ENCODE measurements at places on chromosomes 2 and 18.

GRCh38 chr18:25111377-25112288, 240.3 kb downstream of the ZNF521 start:
- no peak for DNase-seq

DNA sequence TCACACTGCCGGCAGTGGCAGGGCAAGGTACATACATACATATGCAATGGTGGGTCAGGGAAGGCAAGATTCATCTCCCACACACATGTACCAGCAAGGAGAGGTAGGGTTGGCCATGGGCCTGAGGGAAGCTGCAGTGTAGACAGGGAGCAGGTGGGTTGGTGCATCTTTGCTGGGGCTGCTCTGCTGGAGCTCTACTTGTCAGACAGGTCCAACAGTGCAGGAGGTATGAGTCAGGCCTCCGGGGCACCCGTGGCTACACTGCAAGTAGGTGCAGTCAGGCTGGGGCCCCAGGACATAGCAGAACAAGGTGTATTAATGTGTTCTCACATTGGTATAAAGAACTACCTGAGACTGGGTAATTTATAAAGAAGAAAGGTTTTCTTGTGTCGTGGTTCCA, 281.1 kb upstream of the COL3A1 start:
- DNase-seq: no peak

- no peak for DNase-seq
These were observed 249.0 kb downstream of the DYSF start for GRCh38 chr2:71702071-71702970.

DNA sequence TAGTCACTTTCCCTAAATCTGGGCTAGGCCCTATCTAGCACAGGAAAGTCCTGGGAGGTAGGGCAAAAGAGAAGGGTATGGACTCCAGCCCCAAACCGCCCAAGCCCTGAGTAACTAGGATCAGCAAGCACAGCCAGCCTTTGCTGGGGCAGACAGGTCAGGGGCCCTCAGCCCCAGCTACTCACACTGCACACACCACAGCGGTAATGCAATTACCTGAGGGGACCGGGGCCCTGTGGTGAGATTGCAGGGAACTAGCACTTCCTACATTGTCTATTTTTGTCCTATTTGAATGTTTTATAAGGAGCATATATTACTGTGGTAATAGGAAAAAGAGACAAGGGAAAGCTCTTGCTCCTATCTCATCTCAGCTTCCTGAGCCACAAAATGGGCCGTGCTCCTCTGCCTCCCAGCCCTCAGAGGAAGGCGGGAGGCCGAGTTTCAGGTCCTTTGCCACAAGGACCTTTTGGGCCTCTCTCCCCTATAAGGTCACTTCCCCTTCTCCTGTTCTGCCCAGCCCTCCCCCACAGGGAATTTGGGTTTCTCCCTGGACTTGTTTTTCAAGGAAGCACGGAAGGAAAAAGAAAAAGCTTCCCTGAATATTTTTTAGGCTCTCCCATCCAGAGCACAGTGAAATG, 20.5 kb downstream of the RAB11FIP5 start:
- no peak for DNase-seq

GRCh38 chr2:20196053-20196656, 28.8 kb downstream of the SDC1 start:
- no peak for DNase-seq

GRCh38 chr2:123906361-123906760, 118.7 kb upstream of the CNTNAP5 start:
- no peak for DNase-seq

DNA sequence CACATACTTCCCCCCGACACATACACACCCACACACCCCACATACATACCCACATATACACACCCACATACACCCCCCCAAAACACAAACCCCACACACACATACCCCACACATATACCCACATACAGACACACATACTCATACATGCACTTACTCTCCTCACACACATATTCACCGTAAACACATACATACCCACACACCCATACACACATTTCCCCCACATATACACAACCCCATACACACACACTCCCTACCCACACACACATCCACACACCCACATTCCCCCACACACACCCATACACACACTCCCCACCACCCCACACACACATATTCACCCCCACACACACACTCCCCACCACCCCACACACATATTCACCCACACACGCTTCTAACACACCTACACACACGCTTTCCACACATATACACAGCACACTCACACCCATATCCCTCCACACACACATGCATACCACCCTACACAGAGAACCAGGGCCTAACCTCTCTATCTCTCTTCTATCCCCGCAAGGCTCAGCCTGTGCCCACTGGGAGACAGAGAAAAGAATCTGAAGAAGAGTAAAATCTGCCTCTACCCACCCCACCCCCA, 182.4 kb upstream of the ETAA1 start:
- DNase-seq: no peak

- DNase-seq: no peak
These were observed 1.2 kb downstream of the PER2 start for GRCh38 chr2:238286987-238287736.

- DNase-seq: no peak
These were observed 68.5 kb downstream of the USP40 start for GRCh38 chr2:233498126-233498525.

- no peak for DNase-seq
These were observed 651 bp upstream of the TXNL1 start for GRCh38 chr18:56639104-56639381.

- no peak for DNase-seq
These were observed 118.7 kb downstream of the VAPA start for GRCh38 chr18:10032331-10033015.

GRCh38 chr2:69306822-69307578, 80.0 kb downstream of the GFPT1 start:
- peak; percentile 83 for DNase-seq

- DNase-seq: no peak
These were observed 328.2 kb upstream of the CDH7 start for GRCh38 chr18:65422544-65423136.

DNA sequence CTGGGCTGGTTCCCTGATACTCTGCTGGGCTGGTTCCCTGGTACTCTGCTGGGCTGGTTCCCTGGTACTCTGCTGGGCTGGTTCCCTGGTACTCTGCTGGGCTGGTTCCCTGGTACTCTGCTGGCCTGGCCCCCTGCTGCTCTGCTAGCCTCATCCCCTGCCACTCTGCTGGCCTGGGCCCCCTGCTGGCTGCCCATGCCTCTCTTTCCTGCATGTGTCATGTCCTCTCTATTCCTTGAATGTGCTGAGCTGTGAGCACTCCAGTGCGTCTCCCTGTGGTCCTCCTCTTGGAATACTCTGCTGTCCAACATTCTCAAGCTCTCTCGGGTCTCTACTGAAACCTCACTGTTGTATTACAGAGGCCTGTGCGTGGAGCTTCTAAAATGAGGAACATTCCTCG, 216.3 kb downstream of the RNF144A start:
- DNase-seq: peak; percentile 28

DNA sequence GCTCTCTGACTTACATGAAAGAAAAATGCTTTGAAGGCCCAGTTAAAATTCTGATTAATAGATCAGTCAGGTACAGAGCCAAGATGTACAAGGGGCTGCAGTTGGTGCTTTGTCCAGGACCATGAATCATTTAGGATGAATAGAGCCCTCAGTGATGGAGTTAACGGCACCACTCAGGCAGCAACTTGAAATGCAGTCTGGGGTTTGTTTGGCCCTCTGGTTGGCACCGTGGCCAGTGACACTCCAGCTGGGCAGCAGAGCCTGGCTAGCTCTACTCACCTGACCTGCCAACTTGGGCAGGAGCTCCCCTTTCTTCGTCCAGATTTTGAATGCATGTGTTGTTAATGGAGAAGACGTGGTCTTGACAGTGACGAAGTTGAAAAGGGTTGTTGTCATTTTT, 493.0 kb upstream of the ACVR2A start:
- DNase-seq: no peak

DNA sequence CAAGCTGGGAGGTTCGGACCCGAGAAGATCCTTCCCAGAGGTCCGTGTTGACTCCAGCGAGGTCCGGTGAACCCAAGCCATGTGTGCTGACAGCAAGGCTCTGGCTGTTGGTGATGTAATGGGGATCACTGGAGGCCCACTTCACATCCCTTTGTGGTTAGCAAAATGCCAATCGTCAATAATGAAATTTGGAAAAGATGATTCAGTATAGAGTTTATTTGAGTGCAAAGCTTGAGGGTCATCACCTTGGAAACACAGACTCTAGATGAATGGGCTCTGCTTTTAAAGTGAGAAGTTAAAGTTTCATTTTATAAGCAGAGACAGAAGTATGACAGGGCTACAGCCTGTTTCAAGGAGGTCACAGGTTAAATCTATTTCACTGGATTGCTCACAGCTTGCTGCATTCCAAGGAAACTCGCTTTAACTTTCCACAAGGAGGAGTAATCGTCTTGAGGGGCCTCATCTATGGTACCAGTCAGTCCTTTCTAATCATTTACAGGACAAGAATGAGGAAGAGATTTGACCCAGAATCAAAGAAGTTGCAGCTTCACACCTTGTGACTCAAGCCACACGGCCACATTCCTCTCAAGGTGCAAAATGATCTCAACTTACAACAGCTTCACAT, 140.5 kb downstream of the TPO start:
- DNase-seq: peak; percentile 60

GRCh38 chr18:57901825-57902589, 98.9 kb upstream of the ATP8B1 start:
- DNase-seq: peak; percentile 76

- no peak for DNase-seq
These were observed 7.3 kb downstream of the MAP4K3 start for GRCh38 chr2:39429746-39430145.

- no peak for DNase-seq
These were observed 236.6 kb downstream of the GLI2 start for GRCh38 chr2:120972286-120972685.

GRCh38 chr2:11319939-11320338, 24.5 kb downstream of the ROCK2 start:
- DNase-seq: no peak

- peak; percentile 76 for DNase-seq
These were observed 418.2 kb upstream of the ZEB2 start for GRCh38 chr2:144937910-144938709.

DNA sequence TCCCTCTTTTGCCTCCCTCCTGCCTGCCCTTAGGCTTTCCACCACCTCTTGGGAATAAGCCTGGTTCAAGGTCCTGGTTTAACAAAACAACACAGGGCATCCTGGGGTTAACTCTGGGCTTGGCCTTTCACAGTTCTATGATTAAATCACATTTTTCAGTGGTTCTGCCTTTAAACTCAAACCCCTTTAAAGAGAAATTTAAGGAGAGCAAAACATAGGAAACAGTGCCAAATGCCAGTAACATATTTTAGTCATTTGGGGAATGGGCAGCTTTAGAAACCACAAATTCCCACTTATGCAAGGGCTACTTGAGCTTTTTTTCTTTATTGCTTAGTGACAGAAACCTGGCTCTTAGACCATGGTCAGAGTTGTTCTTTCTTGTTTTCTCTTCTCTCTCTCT, 112.2 kb upstream of the FZD5 start:
- no peak for DNase-seq

- DNase-seq: no peak
These were observed 205.4 kb downstream of the SNTG2 start for GRCh38 chr2:1156059-1156458.

- no peak for DNase-seq
These were observed 57.8 kb upstream of the GPR45 start for GRCh38 chr2:105183555-105184323.

DNA sequence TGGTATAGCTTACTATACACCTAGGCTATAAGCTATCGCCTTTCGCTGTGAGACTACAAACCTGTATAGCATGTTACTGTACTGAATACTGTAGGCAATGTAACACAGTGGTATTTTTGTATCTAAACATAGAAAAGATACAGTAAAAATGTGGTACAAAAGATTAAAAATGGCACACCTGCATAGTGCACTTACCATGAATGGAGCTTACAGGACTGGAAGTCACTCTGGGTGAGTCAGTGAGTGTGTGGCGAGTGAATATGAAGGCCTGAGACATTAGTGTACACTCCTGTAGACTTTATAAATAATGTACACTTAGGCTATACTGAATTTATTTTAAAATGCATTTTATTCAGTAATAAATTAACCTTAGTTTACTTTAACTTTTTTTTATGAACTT, 258.2 kb upstream of the SP5 start:
- no peak for DNase-seq

- peak; percentile 15 for DNase-seq
These were observed 89.6 kb downstream of the UPP2 start for GRCh38 chr2:158191076-158191895.

- DNase-seq: peak; percentile 27
These were observed 26.2 kb downstream of the R3HDM1 start for GRCh38 chr2:135557530-135557929.

GRCh38 chr2:201233192-201233811, 27.0 kb upstream of the CASP8 start:
- DNase-seq: peak; percentile 39

DNA sequence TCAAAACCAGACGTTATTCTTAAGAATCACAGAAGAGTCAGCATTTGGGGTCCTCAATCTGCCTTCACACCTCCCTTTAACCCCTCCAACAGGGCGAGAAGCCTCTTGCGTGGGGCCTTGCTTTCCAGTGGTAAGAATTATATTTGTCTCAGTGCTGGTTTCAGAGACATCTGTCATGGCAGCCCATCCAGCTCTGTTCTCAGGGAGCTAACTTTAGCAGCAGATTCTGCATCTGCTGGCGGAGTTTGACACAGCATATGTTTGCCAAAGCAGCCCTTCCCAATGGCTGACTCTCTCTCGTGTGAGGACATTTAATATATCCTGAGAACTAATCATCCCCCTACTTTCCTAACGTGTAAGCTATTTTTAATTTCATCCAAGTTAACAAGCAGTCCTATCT, 91.5 kb upstream of the BCL11A start:
- no peak for DNase-seq

- peak; percentile 52 for DNase-seq
These were observed 1.1 kb upstream of the FN1 start for GRCh38 chr2:215436705-215437565.

- peak; percentile 60 for DNase-seq
These were observed 19.1 kb upstream of the ARHGAP25 start for GRCh38 chr2:68715353-68716041.

DNA sequence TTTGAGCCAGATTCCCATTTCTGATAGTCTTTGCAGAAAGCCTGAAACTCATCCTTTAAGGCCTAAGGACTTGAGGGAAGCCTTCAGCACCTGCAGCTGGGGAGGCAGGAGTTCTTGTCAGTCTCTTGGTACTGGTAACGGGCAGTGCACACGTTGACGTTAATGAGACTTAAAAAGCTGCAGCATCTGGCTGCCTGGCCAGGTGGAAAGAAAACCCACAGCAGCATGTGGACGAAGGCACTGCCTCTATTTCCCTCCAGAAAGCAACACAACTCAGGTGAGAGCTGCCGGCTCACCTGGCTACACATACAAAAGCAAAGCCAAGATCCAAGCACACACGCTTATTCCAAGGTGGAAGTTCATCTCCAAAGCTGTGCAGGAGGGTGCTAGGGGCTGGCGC, 178.8 kb downstream of the ANAPC1 start:
- no peak for DNase-seq

- DNase-seq: no peak
These were observed 52.0 kb downstream of the SLC4A5 start for GRCh38 chr2:74291218-74291544.

GRCh38 chr18:27366665-27367064, 181.6 kb upstream of the CHST9 start:
- no peak for DNase-seq

- no peak for DNase-seq
These were observed 60.6 kb downstream of the VAPA start for GRCh38 chr18:9974279-9974915.

Data from iris pigment epithelial cell (primary cell).